Activated CD4-positive, alpha-beta memory T cell treated with anti-CD3 and anti-CD28 coated beads, Interleukin-2, amount 10 ng/mL, durations not matched to agents 7 days and 5 days (primary cell): ENCODE measurements at places on chromosomes 7 and 10. TPM values are rescaled to one million over a fixed set of nuclear protein-coding genes. Genes with fewer than 3 reads are reported as not detected.

DNA sequence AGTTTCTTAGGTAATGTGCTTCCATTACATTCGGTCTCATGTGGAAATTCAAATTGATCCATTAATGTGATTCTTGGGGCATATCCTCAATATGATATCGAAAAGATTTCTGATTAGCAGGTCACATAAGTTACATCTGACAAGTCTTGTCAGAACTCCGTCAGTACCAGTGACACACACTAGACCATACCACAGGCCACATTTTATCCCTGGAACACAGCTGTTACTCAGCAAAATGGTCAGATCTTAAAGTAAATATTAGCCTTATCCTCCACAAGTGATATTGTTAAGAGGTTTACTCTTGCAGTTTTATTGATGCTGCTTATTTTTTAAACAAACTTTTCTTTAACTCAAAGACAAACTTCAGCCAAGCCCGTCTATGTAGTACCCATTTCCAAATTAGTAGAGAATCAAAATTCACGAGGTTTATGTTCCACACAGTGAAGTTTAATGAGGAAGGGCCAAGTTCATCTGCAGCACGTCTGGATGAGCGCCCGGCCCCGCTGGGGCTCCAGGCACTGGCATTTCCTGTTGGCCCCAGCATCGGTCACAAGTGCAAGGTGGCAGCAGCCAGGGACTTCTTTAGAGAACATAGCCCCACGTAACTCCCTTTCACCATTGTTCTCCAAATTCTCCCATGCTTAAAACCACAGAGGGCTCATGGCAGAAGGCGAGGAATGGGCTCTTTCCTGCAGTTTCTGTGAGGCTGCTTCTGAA, 132.2 kb downstream of the VIPR2 start:
- no peak for DNase-seq

DNA sequence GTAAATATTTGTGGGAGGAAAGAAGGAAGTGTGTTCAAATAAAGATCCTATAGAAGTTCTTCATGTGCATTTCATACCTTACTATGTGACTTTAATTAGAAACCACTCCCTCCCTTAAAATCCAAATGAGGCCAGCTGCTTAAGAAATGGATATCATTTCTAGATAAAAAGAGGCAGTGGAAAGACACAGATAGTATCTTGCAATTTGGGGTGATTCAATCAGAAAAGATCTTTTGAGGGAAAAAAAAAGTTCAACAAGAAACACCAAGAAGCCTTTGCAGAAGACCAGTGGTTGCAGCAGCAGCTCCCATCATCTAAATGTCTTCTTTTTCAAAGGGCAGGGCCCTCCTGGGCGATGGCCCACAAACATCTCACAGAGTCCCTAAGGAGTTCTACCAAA, 200.1 kb downstream of the LRRN3 start:
- no peak for DNase-seq

- no peak for DNase-seq
These were observed 376.2 kb upstream of the MGMT start for GRCh38 chr10:129090618-129091366.

DNA sequence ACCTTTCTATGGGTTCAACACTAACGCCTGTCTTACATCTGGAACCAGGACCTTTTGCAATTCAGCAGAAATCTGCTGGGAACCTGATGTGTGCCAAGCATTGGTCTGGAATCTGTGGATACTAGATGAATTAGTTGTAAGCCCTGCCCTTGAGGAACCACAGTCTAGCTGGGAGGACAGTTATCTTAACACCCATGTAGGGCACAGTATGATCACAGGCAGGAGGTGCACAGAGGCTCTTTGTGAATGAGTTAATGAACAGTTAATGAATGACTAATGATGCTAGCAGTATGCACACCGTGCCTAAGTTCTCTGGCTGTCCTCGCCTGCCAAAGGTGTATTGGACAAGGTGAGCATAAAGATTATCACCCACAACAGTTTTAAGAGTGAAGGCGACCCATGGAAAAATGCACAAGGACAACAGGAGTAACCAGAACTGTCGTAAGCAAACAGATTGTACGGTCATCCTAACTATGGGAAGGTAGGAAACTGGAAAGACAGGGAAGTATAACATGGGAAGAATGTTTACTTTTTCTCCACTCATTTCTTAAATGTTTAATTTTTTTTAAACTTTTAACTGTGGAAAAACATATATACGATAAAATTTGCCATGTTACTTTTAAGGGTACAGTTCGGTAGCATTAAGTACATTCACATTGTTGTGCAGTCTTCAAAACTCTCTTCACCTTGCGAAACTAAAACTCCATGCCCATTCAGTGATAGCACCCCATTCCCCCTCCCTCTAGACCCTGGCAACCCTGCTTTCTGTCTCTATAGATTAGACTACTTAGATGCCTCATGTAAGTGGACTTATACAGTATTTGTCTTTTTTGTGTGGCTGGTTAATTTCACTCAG, 139.9 kb downstream of the CXCL12 start:
- DNase-seq: no peak

GRCh38 chr7:12765431-12766100, 78.1 kb downstream of the ARL4A start:
- DNase-seq: no peak

DNA sequence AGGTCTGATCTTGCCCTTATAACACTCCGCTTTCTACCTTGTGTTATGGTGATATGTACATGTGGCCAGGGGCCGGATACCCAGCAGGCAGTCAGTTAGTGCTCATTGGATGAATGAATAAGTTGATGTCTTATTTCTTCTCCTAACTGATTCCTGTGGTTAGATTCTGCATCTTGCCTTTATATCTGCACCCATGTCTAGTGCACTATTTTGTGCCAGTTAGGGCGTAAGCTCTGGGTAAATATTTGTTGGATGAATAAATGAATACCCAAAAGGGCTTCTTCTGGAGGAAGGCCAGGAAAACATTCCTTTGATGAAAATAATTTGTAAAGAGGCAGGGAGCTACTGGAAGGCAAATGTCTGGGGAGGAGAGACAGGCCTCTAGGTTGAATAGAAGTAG, 148.2 kb downstream of the CHN2 start:
- no peak for DNase-seq

DNA sequence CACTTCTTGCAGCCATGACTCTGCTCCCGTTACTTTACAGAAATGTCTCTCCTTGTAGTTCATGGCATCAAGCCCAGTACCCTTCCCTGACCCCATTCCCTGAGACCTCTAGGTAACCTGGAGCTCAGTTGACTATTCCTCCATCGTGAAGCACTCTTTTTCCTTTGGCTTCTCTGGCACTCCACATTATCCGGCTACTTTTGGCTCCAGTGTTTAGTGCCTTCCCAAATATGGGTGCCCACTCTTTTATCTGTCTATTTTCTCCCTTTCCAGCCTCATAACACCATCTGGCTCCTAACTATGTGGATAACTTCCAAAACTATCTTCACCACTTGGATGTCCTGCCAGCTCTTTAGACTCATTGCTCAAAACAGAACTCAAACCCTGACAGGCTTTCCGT, 744.7 kb upstream of the GALNT17 start:
- no peak for DNase-seq

DNA sequence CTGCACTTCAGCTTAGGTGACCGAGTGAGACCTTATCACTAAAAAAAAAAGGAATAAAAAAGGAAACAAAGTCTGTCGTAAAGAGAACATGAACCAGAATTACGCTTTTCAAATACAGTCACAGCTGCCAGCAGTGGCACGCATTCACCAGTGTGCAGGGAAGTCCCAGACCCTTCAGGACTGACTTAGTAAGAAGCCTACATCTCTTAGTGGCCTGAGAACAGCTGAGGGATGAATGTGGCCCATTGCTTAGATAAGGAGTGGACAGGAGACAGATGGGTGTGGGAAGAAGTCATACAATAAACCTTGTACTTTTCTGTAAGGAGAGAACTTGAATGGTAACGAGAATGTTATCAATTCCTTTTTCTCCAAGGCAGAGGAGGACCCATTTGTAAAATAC, 178.5 kb downstream of the JCAD start:
- no peak for DNase-seq

GRCh38 chr7:11237742-11238141, 264.1 kb downstream of the PHF14 start:
- DNase-seq: no peak

- DNase-seq: no peak
These were observed 147.1 kb downstream of the RNF216 start for GRCh38 chr7:5634107-5634950.

DNA sequence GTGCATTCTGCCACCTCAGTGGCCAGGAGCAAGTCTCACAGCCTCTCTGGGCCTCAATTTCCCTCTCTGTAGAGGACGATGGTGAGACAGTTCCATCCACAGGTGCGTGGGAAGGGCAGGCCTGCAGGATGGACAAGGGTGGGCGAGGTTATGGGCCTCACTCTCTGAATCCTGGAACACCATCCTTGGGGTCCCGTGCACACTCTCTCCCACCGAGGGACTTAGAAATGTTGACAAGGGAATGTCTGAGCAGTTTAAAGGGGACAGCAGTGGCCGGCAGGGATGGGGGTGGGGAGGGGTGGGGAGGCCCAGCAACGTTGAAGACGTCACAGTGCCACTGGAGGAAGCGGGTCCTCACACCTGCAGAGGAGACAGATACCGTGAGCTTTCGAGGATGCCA, 111.5 kb downstream of the FOXL3 start:
- DNase-seq: no peak

GRCh38 chr7:159038066-159038465, 106.6 kb downstream of the VIPR2 start:
- DNase-seq: no peak

DNA sequence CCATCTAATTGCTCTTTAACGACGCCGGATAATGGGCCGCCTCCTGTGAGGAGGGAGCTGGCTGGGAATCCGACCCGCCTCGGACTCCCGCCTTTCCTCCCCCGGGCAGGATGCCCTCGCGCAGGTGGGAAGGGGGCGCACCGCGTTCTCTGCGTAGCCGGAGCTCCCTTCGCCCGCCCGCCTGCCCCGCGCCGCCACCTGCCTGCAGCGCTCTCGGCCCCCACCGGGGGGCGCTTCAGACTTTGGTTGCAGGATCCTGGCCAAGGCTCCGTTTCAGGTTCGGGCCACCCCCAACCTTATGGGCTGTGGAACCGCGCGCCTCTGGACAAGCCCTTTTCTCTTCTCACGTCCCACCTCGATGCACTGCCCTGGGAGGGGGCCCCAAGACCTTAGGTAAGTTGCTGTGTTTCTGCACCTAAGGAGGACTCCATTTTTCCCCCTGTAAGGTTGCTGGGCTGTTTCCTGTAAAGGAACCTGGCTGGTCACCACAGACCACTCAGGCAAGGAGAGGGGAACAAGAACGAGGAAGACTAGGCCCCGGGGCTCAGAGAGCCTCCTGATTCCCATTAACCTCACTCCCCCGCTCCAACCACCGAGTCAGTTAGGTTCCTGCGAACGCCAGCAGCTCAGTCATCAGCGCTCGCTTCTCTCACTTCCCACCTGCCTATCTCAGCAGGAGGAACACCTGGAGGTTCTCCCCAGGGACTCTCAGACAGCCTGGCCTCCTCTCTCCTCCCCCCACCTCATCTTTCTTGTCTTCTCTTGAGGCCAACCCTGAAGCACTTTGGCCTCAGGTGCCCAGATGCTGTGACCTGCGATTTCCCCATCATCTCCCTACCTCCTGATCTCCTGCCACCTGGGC, 11.3 kb upstream of the KAZALD1 start:
- DNase-seq: peak; percentile 83

DNA sequence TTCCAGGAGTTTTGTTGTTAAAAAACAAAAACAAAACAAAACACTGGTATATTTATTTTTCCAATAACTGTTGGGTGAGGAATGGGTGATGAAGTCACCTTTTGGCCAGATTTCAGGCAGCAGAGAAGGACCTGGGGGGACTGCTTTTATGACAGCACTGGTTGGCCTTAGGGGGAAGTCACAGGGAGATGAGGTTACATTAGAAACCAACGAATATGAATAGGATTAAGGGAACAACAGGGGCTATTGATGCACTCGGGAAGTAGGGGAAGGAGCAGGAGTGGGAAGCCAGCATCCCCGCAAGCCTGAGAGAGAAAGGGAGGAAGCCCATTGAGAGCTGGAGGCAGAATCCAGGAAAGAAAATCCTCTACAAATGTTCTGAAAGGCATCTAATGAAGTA, 958.4 kb downstream of the TYW1 start:
- DNase-seq: no peak

- DNase-seq: peak; percentile 83
These were observed 32.2 kb downstream of the FOXL3 start for GRCh38 chr7:322111-322671.

DNA sequence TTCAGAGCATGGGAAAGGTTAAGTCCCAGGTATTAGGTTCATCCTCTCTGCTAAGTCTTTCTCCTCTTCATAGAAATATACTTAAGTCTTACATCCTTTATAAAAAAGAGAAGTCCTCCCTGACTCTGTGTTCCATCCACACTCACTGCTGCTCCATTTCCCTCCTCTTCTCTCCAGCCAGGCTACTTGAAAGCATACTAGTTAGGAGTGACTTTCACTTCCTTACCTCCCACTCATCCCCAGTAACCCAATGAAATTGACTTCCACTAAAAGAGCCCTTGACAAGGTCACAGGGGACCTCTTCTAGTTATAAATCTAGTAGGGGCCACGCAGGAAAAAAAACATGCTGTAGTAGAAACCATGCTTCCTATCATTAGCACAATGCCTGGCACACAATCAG, 133.1 kb upstream of the AGK start:
- DNase-seq: no peak

DNA sequence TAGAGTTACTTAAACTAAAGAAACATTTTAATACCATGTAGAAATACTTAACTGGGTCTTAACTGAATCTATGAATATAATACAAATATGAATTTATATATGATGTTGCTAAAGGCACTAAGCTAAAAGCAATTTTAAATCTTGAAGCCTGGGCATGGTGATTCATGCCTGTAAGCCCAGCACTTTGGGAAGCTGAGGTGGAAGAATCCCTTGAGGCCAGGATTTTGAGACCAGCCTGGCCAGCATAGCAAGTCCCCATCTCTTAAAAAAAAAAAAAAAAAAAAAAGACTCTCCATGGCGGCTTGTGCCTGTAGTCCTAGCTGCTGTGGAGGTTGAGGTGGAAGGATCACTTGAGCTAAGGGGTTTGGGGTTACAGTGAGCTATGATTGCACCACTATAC, 95.3 kb downstream of the CCSER2 start:
- no peak for DNase-seq

DNA sequence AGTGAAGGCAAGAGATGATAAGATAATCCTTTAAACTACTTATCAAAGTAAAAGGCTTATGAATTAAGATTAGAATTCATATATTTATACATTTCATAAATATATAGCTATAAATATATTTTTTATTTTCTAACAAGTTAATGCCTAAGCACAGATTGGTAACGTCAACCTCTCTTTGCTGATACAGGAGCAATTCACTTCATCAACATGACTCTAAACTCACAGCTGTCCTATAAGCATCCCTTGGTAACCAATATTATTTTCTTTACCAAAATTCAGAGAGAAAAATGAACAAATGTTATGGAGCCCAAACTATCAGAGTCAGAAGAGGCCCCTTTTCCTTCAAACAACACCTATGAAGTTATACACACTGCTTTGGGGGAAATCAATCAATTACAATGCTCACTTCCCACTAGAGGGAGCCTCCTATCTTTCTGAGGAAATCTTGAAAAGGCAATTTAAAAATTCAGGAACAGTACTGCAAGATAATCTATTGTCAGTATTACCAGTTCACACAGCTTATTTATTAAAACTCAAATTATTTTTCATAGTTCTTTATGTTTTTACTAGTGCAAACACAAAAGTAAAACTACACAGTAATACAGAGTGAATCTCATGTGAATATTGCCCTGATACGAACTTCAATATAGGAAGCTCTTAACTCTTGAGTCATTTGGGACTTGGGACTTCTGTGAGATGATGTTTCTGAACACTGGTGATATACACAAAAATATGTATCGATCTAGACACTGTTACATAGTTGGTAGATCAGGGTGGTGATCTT, 51.0 kb upstream of the NOBOX start:
- no peak for DNase-seq

Gene DPYSL4
- 5.4 TPM for total RNA-seq

Gene PRR15
- total RNA-seq: not detected

Gene TSPAN12
- total RNA-seq: not detected

Gene CYTH3
- total RNA-seq: 1.2 TPM
